ENCODE measurements at places on chromosomes 5 and 9.

GRCh38 chr5:72166070-72166979 is 59.0 kb downstream of the MAP1B start:
- DNase-seq: no peak
- H3K4me1 ChIP-seq: no peaks in the 10 kb centered on the region
- no peaks in the 10 kb centered on the region for H3K36me3 ChIP-seq
- no peak overlapping the region for H3K4me3 ChIP-seq

- H3K27me3 ChIP-seq: no peaks in the 10 kb centered on the region
- peaks cover 16% of the 10 kb centered on the region for H3K4me1 ChIP-seq
- no peak overlapping the region for H3K4me3 ChIP-seq
- H3K36me3 ChIP-seq: peaks cover 9% of the 10 kb centered on the region
- H3K27ac ChIP-seq: no peak overlapping the region
These were observed 14.9 kb downstream of the NR2F1-AS1 start for GRCh38 chr5:93566091-93566490.

GRCh38 chr9:9792144-9792857 is 820.5 kb downstream of the PTPRD start:
- H3K4me1 ChIP-seq: no peaks in the 10 kb centered on the region
- no peaks in the 10 kb centered on the region for H3K27me3 ChIP-seq
- no peaks in the 10 kb centered on the region for H3K36me3 ChIP-seq
- no peak overlapping the region for H3K4me3 ChIP-seq

GRCh38 chr9:99977033-99977792 is 70.8 kb downstream of the STX17 start:
- peaks cover 4% of the 10 kb centered on the region for H3K36me3 ChIP-seq
- DNase-seq: no peak
- no peaks in the 10 kb centered on the region for H3K4me1 ChIP-seq
- no peak overlapping the region for H3K27ac ChIP-seq

GRCh38 chr5:79143684-79144379 is 32.2 kb downstream of the BHMT start:
- H3K36me3 ChIP-seq: no peaks in the 10 kb centered on the region
- H3K27ac ChIP-seq: peak overlapping the region; percentile 70
- DNase-seq: peak; percentile 86
- H3K4me3 ChIP-seq: peak overlapping the region; percentile 19
- H3K27me3 ChIP-seq: no peaks in the 10 kb centered on the region

GRCh38 chr5:115456056-115456455 is 88.5 kb downstream of the FEM1C start:
- H3K36me3 ChIP-seq: no peaks in the 10 kb centered on the region
- peaks cover 43% of the 10 kb centered on the region for H3K4me1 ChIP-seq
- no peaks in the 10 kb centered on the region for H3K27me3 ChIP-seq
- DNase-seq: no peak

- peak overlapping the region; percentile 34 for H3K27ac ChIP-seq
- peak overlapping the region; percentile 22 for H3K4me3 ChIP-seq
- no peaks in the 10 kb centered on the region for H3K36me3 ChIP-seq
- peak; percentile 39 for DNase-seq
These were observed 110.1 kb upstream of the ABCA1 start for GRCh38 chr9:105038051-105038450.
